Neural crest cell (in vitro differentiated cells): ENCODE measurements at places on chromosomes 3 and 15.

- DNase-seq: no peak
Measured at GRCh38 chr3:148757238-148758215, 59.8 kb downstream of the AGTR1 start.

DNA sequence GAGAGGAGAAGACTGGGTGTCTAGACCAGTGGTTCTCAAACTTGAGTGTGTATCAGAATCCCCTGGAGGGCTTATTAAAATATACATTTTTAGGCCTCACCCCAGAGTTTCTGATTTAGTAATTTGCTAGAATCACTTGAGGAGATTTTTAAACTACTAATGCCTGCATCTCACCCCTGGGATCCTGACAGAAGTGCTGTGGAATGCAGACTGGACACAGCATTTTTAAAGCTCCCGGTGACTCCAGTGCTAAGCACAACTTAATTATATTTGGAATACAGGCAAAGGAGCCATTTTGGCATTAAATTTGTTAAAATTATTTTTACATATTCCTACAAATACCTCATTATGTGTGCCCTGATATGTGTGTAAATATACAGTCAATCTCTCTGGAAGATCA, 26.7 kb upstream of the COL6A6 start:
- DNase-seq: no peak

DNA sequence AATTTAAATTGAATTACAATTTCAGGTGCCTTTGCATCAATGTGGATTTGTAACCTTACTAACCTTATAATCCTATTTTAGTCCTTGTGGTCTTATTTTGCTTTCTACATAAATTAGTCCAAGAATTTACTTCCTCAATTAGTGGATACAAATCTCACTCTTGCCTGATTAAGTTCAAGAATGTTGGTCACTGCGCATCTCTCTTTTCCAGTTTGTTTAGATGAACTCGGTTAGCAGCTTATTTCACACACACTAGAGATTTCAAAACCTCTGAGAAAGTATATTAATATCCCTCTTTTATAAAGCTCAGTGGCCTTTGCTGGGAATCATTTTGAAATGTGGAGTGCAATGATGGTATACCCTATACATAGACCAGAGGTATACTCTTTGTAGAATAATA, 243.4 kb downstream of the DTWD1 start:
- DNase-seq: no peak

- DNase-seq: no peak
Measured at GRCh38 chr3:55879901-55880331, 392.8 kb upstream of the WNT5A start.

DNA sequence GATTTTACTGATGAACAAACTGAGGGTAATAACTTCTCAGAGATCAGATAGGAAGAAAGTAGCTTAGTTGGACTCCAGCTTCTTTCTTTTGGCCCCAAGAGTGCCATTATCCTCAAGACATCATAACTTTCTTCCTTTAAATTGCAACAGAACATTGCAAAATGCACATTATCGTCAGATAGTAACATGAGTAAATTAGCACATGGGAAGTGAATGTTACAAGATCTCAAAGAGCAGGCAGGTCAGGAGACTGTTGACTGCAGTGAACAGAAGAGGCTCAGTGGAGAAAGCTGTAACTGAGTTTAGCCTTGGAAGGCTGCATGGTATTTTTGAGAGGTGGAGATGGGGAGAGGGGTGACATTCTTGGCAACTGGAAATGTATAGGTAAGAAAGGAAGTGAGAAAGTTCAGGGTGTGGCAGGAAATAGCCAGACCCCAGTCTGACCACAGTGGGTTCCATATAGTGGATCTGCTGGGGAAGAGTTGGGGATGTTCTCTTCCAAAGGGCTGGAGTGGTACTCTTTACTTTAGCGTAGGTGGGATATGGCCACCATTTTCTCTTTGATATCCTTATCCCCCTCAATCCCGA, 307.7 kb downstream of the RPLP1 start:
- DNase-seq: no peak

DNA sequence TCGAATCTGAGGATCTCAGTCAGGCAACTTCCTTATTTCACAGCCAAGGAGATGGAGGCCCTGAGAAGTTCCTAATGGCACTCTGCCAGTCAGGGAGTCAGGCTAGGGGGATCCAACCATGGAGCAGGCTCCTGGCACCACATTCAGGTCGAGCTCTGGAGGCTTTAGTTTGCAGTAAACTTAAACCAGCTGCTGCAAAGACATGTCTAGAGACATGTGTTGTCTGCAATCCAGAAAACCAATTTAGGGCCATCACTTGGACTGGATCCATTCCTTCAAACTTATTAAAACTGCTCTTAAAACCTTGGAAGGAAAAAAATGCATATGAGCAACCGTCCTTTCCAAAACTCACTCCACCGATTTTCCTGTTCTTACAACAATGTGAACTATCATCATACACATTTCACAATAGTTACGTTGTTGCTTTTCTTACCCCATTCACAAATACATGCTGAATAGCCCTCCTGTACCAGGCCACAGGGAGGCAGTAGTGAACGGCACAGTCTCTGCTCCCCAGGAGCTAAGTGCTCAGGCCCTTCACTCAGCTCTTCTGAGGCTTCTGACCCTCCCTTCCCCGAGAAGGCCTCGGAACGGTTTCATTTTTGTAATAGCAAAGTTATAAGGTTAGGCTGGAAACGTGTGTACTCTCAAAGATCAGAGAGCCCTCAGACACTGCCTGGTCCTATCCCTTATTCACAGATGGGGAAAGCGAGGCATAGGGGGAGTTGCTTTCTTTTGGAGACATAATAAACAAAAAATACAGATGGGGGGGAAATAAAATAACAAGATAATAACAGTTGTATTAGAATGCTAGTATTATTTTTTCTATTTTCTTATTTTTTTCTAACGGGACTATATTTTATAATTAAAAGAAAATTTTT, 20.1 kb downstream of the RFT1 start:
- DNase-seq: peak; percentile 42

DNA sequence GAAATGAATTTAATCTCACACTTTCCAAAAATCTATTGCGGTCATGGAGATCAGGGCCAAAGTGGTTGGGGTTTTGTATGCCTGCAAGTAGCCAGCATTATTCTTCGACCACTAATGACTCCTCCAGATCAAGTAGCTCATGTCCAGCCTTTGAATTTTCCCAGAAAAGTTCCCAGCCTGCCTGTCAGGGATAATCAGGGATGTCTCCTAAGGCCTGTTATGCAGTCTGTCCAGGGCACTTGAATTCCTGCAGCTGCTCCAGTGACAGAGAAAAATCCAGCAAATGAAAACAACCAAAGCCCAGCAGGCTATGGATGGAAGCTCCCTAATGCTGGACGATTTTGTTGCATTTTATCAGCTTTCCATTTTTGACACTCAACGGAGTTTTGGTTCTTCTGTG, 215.4 kb downstream of the ADAMTSL3 start:
- no peak for DNase-seq

- no peak for DNase-seq
Measured at GRCh38 chr3:23404246-23404645, 201.1 kb downstream of the UBE2E2 start.

GRCh38 chr3:11037976-11038375, 45.4 kb downstream of the SLC6A1 start:
- DNase-seq: no peak

GRCh38 chr15:71098920-71099319, 16.4 kb upstream of the THSD4 start:
- DNase-seq: no peak

DNA sequence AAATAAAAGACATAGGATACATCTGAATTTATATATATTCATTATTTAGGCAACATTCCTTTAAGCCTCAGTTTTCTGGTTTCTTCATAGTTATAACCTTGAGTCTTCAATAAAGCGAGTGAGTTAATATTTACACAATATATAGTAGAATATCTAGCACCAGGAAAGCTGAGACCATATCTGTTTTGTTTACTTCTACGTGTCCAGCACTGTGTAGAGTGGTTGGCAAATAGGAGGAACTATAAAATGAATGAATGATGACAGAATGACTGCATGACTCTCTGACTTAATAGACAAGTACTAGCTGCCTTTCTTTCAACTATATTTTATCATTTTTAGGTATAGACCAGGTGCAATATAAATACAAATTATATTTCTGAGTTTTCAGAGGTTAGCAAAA, 197.8 kb upstream of the RBMS3 start:
- DNase-seq: no peak

DNA sequence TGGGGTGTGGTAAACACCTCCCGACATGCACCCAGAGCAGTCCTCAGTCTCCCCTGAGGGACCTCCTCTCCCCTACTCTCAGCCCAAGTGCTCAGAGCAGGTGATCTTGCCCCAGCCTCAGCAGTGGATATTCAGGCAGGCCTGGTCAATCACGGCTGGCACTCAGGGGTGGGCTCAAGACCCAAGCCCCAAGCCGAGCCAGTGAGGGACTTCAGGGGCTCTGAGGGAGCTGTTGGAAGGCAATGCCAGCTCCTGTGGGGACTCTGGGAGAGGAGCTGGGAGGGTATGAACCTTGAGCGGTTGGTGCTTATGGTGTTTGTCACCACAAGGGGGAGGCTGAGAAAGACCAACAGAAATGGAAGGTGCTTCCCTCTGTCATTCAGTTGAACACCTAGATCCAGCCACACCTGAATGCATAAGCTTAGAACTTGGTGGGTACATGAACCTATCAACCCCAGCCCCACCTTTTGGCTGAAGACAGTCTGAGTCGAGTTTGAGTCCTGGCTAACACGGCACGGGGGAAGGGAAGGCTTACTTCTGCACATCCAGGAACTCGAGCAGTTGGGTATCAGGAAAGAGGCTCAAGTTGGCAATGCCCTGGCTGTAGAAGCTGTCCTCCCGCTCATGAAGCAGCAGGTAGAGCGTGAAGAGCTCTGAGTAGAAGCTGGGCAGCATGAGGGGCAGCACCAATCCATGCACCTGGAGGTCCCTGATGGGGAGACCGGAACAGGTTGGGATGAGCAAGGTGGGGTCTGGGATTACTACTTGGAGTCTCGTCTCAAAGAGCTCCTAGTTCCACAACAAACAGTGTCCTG, 19.2 kb downstream of the ALS2CL start:
- DNase-seq: no peak

GRCh38 chr3:12734960-12735359, 24.1 kb downstream of the TMEM40 start:
- no peak for DNase-seq

- DNase-seq: no peak
Measured at GRCh38 chr3:182755308-182755707, 38.0 kb upstream of the ATP11B start.

DNA sequence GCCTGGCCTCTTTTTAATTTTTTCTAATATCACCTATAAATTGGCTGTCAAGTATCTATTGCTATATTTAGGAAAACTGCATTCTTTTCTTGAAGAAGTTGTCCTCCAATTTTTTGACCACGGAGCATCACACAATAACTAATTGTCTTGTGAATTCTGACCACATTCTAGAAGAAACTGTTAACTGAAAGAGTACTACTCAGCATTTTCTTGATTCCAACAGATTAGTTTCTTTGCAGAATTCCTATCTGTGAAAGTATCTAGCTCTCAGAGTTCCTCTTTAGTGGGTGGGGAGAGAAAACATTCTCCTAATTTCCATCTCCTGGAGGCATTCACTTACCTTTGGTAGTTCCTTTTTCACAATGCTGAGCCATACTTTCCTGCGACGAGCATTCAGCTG, 31.1 kb downstream of the INO80 start:
- no peak for DNase-seq

DNA sequence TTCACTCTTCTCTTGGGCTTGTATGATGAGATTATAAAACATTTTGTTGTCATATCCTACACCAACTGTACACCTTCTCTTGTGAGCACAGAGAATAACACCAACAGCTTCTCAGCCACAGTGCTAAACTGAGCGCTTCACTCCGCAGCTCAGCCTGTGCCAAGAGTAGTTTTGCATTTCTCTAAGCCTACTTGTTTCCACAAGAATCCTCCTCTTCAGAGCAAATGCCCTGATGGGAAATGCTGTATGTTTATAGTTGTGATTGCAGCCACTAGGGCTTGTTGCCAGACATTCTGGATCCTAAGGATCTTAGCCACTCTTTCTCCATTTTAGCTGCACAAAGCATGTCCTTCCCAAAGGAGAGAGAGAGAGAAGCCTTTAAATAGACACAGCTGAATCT, 138.8 kb upstream of the PLXND1 start:
- no peak for DNase-seq

- DNase-seq: no peak
Measured at GRCh38 chr3:171753665-171754408, 56.4 kb downstream of the PLD1 start.

DNA sequence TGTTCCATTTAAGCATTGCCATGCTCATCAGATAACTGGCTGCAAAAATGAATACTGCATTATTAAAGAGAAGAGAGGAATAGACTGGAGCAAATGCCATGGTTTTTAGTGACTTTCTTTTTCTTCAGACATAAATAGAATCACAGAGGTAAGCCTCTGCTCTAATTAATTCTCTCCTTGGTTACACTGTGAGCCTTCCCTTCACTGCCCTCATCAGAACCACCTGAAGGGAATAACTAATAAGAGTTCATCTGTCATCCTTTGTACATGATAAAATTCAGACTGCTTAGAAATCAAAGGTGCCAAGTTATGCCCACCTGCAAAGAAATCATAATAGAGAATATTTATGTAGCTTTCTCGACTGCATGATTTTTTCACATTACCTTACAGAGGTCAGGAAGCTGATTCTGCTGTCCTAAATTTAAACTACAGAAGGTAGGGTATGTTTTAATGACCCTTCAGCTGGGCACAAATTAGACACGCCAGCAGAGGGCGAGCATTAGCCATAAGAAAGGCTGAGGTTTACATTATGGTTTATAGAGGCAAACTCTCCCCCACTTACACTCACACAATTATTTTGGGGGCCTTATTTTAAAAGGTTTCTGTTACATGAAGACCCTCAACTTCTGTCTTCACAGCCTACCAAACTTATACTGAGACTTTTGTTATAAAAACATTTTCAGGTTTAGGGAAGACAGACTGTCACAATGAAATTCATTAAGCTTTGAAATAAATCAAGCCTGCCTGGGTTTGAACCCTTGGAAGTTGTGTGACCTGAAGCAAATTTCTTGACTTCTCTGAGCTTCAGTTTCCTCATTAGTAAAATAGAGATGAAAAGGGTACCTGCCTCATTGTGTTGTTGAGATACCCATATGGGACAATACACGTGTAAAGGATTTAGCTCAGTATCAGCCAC, 15.3 kb upstream of the UNC13C start:
- peak; percentile 47 for DNase-seq

GRCh38 chr3:74906181-74906580, 291.7 kb upstream of the CNTN3 start:
- DNase-seq: no peak

DNA sequence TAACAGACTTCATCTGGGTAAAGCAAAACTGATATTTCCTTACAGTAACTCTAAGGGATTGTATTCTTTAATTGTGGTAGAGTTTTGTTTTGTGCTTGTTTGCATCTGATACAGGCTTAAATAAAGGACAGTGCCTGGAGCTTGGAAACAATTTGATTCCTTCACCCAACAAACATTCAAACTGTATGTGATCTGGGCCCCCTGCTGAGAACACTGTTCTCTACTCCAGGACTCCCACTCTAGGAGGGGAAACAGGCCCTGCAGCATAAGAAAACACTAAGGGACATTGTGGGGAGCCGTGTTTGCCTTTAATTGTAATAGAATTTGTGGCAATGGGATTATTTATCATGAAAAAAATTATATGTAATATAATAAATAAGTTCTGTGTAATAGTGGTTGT, 56.9 kb downstream of the CTDSPL start:
- DNase-seq: no peak
